ENCODE measurements at places on chromosomes 11 and 22.

GRCh38 chr11:131393691-131394090 lies 23.3 kb downstream of the NTM start:
- DNase-seq, result no peak

DNA sequence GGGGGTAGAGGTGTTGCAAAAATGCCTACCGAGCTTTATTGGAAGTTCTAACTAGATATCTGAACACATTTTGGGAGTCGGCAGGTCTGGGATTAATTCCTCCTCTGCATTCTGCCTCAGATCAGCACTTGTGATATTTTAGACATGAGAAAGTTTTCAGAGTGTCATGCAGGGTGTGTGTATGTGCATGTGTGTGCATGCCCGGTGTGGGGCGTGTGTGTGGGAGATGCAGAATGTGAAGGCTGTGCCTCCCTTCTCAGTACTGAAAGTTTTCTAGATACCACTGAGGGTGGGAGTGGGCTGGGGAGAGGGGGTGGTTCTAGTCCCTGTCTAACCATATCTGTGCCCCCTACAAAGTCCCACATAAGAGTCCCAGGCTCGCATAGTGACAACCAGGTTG lies 180.0 kb upstream of the NTM start:
- DNase-seq, result no peak

DNA sequence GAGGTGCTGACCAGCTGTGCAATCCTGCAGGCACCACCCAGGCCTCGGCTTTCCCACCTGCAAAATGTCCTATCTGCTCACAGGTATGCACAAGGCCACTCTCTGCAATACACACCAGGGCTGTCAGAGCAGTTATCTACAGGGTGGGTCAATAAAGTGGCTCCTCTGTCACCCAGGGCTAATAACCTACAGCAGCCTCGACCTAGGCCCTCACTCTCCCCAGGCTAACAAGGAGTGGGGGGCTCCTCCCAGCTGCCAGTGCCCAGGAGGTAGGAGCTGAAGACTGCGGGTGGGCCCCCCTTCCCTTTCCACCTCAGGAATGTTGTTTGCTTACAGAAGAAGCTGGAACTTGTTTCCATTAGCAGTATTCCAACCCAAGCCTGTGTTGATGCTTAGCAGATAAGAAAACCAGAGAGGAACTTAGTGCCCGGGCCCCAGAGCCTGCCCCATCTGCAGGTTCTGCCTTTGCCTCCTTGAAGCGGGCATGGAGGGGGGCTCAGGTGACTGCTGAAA lies 26.8 kb downstream of the MYH9 start:
- DNase-seq, result no peak

GRCh38 chr22:49365191-49365837 lies 462.4 kb downstream of the BRD1 start:
- no peak for DNase-seq

DNA sequence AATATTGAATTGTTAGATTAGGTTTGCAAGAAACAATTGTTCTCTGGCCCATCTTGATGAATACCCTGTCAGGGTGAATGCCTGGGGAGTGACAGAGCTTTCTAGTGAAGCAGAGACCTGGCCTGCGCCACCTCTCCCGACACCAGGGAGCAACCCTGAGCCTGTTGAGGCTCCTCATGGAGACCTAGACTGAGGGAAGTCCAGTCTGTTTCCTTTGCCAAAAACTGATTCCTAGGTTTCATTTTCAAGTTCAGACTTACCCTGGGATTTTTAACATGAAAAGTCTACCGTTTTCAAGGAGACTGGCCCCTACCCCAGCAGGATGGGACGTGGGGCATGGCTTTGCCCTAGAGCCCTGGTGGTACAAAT lies 173.7 kb upstream of the SORL1-AS1 start:
- DNase-seq, result no peak

- no peak for DNase-seq
Observed at GRCh38 chr22:46448333-46448732, 89.1 kb downstream of the CELSR1 start.

GRCh38 chr11:17707830-17708229 lies 11.5 kb upstream of the MYOD1 start:
- DNase-seq, result no peak

- no peak for DNase-seq
Observed at GRCh38 chr22:31526270-31526669, 29.9 kb downstream of the SFI1 start.

DNA sequence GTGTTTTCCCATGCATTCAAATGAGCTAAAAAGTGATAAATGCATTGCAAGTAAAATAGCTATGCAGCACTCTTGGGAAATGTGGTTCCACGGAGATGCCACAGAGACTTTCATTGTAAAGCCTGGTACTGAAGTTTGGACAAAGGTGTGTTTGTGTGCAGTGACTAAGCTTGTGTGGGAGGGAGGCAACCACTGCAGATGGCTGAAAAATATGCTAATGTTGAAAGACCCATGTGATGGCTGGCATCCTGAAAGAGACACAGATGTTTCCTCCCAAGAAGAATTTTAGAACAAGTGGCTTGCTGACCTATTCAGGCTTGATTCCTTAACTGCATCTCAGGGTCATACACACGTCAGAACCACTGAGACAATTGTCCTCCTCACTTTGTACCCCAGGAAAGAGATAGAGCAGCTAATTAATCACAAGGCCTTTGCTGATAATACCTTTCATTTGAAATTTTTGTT lies 73.8 kb downstream of the FAM76B start:
- DNase-seq, result no peak

DNA sequence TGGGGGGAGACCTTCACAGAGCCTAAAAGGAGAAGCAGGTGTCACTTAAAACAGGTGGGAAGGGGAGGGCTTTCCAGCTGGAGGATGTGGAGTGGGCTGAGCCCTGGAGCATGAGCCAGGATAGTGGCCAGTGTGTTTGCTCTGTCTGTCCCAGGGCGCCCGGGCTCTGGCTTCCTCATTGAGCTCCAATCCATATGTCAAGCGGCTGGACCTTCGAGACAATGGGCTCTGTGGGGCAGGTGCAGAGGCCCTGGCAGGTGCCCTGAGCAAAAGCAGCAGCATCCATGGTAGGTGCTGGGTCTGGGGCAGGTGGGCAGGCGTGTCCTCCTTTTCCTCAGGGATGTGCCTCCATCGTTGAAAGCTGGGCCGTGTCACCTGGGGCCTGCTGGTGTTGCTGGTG lies 2.0 kb downstream of the LRRC74B start:
- DNase-seq, result no peak

DNA sequence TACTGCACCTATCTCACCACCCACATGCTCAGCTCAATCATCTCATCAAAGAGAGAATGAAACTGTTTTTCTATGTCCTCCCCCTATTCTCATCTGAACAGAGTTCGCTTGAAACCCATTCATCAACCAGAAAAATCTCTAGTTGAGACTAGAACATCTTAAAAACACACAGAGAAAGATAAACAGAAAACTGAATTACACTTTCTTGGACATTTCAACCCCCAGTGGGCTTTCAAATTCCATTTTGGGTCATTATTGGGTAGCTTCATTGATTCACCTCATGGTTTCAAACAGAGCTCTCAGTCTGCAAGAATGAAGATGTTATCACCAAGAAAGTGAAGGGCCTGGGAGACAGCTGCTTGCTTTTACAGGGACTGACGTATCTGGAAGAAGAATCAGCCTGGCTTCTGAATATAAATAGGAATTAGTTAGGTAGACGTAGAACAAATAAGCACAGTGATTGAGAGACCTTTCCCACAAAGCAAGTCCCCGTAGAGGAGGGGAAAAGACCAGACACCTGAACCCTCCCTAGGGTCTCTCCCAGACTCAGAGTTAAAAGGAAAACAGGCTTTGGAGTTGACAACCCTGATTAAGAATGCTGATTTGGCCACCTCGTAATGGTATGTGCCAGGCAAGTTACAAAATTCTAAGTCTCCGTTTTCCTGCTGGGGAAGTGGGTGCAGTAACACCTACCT lies 155.7 kb downstream of the BBOX1 start:
- DNase-seq, result no peak

DNA sequence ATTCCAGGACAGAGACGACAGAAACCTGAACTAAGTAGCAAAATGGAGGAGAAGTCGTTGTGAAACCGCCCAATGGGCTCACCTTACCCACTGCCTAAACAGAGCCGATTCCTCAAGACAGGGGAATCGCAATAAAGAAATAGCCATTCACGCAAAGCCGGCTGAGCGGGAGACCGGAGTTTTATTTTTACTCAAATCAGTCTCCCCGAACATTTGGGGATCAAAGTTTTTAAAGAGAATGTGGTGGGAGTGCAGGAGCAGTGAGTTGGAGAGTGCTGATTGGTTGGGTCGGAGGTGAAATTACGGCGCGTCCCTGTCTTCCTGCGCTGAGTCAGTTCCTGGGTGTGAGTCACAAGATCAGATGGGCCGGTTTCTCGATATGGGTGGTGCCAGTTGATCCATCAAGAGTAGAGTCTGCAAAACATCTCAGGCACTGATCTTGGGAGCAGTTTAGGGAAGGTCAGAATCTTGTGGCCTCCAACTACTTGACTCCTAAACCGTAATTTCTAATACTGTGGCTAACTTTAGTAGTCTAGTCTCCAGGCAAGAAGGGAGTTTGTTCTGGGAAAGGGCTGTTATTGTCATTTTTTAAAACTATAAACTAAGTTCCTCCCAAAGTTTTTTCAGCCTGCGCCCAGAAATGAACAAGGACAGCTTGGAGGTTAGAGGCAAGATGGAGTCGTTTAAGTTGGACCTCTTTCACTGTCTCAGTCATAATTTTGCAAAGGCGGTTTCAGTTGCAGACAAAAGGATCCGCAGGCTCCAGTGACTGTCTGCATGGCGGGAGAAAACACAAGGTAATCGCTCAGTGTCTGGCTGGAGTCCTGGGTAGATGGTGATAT lies 34.1 kb downstream of the OR4D9 start:
- DNase-seq, result no peak

DNA sequence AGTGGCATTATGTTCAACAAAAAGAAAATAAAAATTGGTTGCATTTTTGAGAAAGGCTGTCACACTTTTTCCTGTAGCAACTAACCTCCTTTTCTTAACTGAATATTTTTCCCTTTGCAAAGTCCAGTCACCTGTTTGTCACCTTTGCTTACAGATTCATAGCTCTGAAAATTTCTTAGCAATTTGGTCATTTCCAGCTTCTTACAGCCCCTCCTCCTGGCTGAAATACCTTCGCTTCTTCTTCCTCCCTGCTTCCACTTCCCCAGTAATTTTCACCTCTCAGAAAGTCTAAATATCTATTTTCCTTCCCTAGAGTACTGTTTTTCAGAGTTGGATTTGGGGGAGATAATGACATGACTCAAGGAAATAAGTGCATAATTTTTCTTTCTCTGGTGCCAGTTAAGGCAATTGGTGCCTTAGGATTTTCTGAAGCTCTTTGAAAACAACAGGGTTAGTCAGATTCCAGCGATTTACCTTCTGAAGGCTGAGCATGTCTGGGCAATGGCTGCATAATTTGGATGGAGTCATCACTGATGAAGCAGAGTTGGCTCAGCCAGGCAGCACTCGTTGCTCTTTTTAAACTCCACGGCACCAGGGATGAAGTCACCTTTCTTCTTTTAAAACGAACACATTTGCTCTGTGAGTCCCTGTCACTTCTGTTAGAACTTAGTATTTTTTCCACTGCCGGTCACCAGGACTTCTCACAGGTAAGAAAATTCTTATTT lies 62.1 kb upstream of the AMOTL1 start:
- no peak for DNase-seq

DNA sequence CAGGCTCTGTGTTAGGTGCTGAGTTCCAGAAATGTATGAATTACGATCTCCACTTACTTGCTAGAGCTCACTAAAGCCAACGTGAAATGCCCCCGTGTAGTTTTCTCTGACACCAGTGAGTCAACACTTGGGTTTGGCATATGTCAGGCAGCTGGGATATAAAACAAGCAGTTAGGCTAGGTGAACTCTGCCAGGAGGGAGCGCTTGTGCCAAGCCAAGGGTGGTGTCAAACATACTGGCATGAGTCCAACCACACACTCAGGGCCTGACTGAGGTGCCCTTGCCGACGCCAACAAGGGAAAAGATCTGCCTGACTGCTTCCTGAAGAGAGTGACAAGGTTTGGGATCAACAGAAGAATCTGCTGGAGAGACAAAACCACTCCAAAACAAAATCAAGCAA lies 167.8 kb upstream of the NARS2 start:
- no peak for DNase-seq

DNA sequence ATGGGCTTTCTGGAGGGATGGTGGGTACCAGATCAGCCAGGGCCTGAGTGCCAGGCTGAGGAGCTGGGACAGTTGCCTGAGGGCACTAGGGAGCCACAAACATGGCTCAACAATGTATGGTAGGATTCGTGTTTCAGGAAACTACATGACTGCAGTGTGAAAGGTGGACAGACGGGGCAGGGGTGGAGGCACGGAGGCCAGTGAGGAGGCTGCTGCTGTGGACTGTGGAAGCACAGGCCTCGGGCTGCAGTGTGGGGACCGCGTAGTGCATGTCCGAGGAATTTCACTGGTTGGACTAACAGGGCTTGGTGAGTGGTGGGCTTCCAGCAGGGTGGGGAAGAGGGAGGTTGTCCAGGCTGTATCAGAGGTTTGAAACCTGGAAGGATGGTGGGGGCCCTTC lies 7.8 kb downstream of the P2RY2 start:
- no peak for DNase-seq

DNA sequence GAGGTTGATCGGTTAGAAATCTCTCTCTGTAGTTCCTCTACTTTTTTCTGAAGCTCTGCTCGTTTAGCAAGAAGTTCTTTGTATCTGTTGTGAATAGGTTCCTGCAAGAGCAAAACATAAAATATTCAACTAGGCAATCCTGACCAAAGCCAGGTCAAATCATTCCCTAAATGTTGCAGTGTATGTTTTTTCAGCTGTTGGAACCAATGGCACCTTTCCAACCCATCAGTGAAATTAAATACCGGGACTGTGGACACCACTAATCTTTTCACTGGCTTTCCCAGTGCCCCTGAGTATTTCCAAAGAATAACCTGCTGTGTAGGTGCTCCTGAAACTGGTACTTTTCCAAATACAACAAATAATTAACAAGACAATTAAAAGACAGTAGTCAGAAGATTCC lies 45.1 kb downstream of the CEP57 start:
- no peak for DNase-seq

DNA sequence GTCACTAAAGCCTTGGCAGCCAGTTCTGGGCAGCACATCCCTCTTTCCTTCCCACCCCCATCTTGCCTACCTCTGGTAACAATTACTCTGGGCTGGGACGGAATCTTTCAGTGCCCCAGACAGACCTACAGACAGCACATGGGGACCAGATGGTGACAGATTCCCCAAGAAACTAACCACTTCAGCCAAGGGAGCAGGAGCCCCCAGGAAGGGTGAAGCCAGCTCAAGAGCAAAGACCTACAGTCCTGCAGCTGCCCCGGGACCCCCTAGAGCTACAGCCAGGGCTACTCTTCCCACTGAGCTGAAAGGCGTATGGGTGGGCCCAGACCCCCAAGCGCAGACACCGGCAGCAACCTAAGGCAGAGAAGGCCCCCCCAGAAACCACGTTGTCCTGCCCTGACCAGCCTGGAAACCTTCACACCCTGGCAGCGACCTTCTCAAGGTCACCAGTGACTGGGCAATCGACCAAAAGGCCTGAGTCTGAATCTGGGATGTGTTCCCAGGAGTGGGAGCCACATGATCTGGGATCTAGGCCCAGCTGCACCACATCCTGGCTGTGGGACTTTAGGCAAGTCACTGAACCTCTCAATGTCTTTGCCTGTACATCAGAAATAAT lies 65.8 kb downstream of the LRRC32 start:
- DNase-seq, result no peak
